Right ventricle myocardium superior (tissue), 1 donor: ENCODE measurements at places on chromosomes 11 and 22.
A peak's percentile ranks its signal among the peaks of the same experiment; 100 is the strongest.

- no peak for DNase-seq
These were observed 137.1 kb downstream of the ARHGAP42 start for GRCh38 chr11:100824041-100824809.

- DNase-seq: peak; percentile 78
These were observed 28.5 kb downstream of the MAFF start for GRCh38 chr22:38230108-38230825.

DNA sequence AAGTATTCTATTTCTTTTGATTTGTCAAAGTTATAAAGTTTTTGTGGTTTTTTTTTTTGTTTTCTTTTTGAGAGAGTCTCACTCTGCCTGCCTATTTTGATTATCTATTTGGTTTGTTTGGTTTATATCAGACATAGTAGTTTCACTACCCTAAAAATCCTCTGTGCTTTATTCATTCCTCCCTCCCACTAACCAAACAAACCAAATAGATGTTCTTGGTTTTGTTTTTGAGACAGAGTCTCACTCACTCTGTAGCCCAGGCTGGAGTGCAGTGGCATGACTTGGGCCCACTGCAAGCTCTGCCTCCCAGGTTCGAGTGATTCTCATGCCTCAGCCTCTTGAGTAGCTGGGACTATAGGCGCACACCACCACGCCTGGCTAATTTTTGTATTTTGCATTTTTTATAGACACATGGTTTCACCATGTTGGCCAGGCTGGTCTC, 67.9 kb downstream of the ENTHD1 start:
- no peak for DNase-seq

DNA sequence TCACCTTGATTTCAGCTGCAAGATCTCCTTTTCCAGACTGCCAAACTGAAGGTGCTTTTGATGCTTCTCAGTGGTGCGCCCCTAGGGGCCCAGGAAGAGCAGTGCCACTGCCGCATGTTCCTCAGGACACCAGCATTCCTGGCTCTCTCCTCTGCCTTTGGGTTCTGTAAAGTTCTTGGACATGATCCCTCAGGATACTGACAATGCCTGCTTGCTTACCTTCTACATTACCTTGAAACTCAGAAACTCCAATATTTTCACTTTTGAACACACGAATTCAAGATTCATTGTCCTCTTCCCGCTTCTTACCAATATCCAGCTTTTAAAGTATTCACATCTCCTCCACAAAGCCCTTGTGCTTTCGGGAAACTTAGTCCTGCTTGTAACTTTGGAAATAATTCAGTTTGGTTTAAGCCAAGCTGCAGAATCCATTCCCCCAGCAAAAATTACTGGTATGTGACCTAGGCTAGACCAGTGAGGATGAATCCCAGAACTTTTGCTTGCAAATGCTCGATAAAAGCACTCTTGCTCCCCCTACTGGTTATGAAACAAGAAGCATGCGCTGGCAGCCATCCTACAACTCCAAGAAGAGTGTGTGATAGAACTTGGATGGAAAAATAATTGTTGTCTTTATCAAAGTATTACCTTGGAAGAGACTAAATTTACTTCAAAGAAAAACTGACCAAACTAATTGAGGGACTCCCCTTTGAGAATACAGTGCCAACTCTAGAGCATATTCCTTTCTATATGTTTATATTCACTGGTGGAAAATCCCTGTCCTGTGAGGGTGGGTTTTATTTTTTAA, 16.5 kb upstream of the OR5B21 start:
- DNase-seq: peak; percentile 61

DNA sequence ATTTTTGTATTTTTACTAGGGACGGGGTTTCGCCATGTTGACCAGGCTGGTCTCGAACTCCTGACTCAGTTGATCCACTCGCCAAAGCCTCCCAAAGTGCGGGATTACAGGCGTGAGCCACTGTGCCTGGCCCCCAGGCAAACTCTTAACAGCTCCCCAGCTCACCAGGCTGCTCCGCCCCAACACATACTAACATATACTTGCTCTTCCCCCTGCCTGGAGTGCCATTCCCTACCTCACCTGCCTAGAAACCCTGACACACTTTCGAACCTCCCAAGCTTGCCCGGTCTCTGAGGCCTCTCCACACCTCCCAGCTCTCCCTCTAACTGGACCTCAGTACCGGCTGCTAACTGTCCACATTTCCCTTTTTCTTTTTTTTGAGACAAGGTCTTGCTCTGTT, 8.5 kb downstream of the MAP4K2 start:
- no peak for DNase-seq

GRCh38 chr22:24599514-24599913, 3.5 kb upstream of the GGT1 start:
- DNase-seq: no peak

- DNase-seq: no peak
These were observed 79.6 kb downstream of the ME3 start for GRCh38 chr11:86592659-86593451.

DNA sequence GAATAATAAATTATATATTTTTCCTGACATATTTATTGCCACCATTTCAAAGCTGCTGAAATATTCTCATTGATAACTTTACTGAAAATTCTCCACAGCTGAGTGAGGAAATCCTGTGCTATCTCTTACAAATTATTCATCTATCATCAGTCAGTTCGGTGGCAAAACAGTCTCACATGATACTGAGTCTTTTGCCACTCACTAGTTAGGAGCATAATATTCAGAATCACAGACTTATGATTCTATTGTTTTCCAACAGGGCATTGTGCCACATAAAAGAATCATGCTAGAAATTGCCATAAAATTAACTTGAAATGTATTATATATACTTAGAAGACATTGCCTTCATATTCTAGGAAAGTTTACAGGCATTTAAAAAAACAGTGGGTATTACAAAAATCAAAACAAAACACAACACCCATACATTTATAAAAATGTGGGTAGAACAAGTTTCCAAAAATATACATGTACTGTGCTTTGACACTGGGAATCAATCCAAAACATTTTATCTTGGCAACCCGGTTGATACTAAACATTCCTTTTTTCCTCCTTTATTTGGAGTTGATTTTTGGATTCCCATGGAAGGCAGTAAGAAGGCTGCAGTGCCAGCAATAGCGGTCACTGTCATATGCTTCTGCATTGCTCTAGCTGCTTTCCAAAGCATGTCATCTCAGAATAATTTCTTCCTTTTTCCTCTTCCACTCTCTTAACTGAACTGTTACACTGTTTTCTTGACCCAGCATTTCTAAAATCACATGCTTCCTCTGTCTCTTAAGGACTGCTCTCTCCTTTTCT, 42.5 kb downstream of the ATG16L2 start:
- DNase-seq: no peak

DNA sequence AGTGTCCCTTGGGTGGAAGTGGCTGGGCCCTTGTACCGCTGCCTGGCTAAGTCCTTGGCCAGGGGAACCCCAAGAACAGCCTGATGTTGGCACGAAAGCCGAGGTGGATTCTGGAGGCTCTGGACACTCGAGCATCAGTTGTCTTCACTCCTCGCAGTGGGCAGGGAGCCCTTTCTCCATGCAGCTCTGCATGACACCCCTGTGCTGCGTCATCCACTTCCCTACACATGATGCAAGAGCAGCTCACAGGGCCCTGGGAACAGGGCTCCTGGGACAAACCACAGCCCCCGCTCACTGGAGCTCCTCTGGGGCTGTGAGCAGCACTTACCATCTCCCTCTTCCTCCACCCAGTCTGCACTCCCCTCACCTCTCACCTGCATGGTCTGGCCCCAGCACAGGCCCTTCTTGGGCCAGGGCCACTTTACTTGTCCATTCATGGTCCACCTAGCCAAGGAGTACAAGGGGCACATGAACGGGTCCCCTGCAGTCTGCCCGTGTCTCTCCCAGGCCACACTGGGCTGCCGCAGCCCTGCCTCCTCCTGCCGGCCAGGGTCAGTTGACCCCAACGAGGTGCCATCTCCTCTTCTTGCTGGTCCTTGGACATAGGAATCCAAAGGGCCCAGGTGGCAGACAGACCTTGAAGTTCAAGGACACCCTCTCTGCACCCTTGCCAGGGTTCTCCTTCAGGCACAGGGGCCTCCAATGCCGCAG, 66.5 kb downstream of the IGF2 start:
- DNase-seq: no peak
